ENCODE measurements at places on chromosomes 12 and 14. TPM values are rescaled to one million over a fixed set of nuclear protein-coding genes. Genes with fewer than 3 reads are reported as not detected.

The CRADD gene
- total RNA-seq, result 57.2 TPM

The CD163L1 gene
- 1.7 TPM for total RNA-seq

The SPTLC2 gene
- total RNA-seq, result 38.9 TPM

The SUDS3 gene
- 26.1 TPM for total RNA-seq

The EPYC gene
- total RNA-seq, result not detected

The SLC10A1 gene
- total RNA-seq, result not detected

The SMCO2 gene
- not detected for total RNA-seq

The ADAM21 gene
- total RNA-seq, result 0.07 TPM

The SERPINA3 gene
- total RNA-seq, result not detected

The ATF7 gene
- 16.0 TPM for total RNA-seq

The AQP6 gene
- not detected for total RNA-seq

The CDC42BPB gene
- 95.4 TPM for total RNA-seq

The SLC25A21 gene
- 0.84 TPM for total RNA-seq

The PIWIL1 gene
- not detected for total RNA-seq

The LRTM2 gene
- not detected for total RNA-seq

The KRT77 gene
- not detected for total RNA-seq

The SNW1 gene
- 58.2 TPM for total RNA-seq

The CLEC4E gene
- total RNA-seq, result not detected

The SPTB gene
- total RNA-seq, result not detected

The TECPR2 gene
- 6.3 TPM for total RNA-seq

The ASB2 gene
- total RNA-seq, result 0.10 TPM

The SNAPC1 gene
- total RNA-seq, result 16.6 TPM

The B3GNT4 gene
- not detected for total RNA-seq

The CLEC12A gene
- total RNA-seq, result not detected

Measured in mammary microvascular endothelial cell (primary cell).